ENCODE measurements at places on chromosomes 4 and X. TPM values are rescaled to one million over a fixed set of nuclear protein-coding genes. Genes with fewer than 3 reads are reported as not detected.

DNA sequence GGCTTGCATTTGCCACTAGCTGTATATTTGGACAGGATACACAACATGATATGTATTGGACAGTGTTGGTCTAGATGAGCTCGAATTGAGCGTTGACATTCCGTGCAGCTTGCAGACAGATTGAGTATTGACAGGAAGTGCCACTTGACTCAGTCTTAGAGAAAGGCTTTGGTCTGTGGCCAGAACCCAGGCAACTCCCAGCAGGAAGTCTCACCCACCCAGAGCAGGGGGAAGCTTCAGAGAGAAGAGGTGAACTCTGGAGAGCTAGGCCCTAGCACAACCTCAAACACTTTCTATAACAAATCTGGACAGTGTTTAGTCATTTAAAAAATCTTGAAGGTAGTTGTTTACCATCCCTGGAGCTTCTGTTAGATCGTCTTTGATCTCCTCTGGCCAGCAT lies 280.5 kb downstream of the FBXW7 start:
- no peak overlapping the region for H3K27ac ChIP-seq
- H3K4me3 ChIP-seq = no peak overlapping the region

BTC gene
- 1.6 TPM for total RNA-seq

AMTN gene
- not detected for total RNA-seq

SSX4B gene
- total RNA-seq = not detected

DNA sequence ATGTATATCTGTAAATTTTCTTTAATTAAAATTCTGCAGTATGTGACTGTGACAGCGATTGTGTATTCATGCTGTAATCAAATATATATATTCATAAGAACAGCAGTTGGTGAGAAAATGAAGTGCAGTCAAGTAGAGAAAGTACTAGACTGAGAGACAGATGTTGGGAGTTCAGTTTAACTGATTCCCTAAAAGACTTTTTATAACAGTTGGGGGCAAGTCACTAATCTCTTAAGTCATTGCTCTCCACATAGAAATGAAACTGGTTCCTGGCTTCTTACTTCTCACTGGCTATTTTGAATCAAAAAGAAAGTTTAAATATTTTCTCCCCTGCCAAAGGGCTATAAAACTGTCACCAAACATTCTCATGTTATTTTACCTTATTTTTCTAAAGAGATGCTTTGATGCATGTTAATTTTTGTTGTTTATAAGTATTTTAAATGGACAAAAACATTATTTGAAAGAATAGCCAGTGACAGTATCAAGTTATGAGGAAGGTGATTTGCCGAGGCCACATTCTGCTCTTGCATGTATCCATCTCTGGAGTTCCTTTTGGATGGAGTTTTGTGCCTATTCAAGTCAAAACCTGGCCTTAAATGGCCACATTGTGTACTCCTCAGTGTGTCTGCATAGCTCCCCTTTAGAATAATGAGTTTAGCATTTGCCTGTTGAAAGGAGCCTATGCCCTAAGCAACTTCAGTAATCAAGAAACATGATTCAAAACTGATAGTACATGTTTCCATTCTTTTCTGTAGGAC lies 30.8 kb downstream of the EXOC1 start:
- H3K27me3 ChIP-seq = no peaks in the 10 kb centered on the region
- no peaks in the 10 kb centered on the region for H3K4me1 ChIP-seq
- peaks cover 22% of the 10 kb centered on the region for H3K36me3 ChIP-seq
- peak overlapping the region; percentile 18 for H3K27ac ChIP-seq

GRCh38 chr4:181860668-181861067 lies 382.5 kb upstream of the TENM3 start:
- H3K27ac ChIP-seq = no peak overlapping the region
- no peaks in the 10 kb centered on the region for H3K36me3 ChIP-seq
- no peaks in the 10 kb centered on the region for H3K4me1 ChIP-seq
- H3K4me3 ChIP-seq = no peak overlapping the region
- no peak for DNase-seq

NR0B1 gene
- total RNA-seq = not detected

PDCL2 gene
- total RNA-seq = not detected

DNA sequence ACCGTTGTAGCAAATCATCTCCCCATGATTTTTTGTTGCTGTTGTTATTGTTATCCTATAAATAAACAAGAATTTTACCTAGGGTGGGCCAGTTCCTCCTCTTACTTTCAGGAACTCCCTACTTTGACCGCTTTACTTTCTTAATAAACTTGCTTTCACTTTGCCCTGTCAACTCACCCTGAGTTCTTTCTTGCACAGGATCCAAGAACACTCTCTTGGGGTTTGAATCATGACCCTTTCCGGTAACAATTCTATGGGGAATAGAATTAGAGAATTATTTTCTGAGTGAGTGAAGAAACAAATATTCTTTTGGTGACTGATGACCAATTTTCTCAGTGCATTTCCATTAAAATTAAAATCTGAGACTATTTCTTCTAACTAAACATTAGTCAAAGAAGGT lies 584.0 kb upstream of the TENM3 start:
- no peaks in the 10 kb centered on the region for H3K27me3 ChIP-seq
- no peak overlapping the region for H3K4me3 ChIP-seq
- H3K27ac ChIP-seq = no peak overlapping the region
- DNase-seq = no peak
